Right renal pelvis (tissue), 4 donors: ENCODE measurements at places on chromosomes 3 and 15. TPM values are rescaled to one million over a fixed set of nuclear protein-coding genes. Genes with fewer than 3 reads are reported as not detected.

The GREM1 gene
- polyA plus RNA-seq = 0.21 TPM

The CCNB2 gene
- 41.1 TPM for polyA plus RNA-seq

The GOLGA6L6 gene
- polyA plus RNA-seq = not detected

The GUCA1C gene
- 0.26 TPM for polyA plus RNA-seq

The A4GNT gene
- 1.7 TPM for polyA plus RNA-seq

The HYAL2 gene
- 69.4 TPM for polyA plus RNA-seq

DNA sequence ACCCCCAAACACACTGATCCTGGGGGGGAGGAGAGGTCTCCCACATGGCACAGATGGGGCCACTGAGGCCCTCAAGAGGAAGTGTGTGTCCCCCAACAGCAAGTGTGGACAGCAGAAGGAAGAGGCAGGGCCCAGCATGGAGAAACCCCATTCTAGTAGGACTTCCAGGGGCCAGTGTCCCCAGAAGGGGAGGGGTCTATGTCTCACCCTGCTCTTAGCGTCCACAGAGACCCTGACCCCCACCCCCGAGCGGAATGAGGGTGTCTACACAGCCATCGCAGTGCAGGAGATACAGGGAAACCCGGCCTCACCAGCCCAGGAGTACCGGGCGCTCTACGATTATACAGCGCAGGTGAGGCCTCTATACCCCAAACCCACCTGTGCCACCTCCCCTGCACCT, 35.3 kb downstream of the TSPAN3 start:
- DNase-seq = no peak

GRCh38 chr3:140708815-140709214, 31.0 kb downstream of the TRIM42 start:
- no peak for DNase-seq

DNA sequence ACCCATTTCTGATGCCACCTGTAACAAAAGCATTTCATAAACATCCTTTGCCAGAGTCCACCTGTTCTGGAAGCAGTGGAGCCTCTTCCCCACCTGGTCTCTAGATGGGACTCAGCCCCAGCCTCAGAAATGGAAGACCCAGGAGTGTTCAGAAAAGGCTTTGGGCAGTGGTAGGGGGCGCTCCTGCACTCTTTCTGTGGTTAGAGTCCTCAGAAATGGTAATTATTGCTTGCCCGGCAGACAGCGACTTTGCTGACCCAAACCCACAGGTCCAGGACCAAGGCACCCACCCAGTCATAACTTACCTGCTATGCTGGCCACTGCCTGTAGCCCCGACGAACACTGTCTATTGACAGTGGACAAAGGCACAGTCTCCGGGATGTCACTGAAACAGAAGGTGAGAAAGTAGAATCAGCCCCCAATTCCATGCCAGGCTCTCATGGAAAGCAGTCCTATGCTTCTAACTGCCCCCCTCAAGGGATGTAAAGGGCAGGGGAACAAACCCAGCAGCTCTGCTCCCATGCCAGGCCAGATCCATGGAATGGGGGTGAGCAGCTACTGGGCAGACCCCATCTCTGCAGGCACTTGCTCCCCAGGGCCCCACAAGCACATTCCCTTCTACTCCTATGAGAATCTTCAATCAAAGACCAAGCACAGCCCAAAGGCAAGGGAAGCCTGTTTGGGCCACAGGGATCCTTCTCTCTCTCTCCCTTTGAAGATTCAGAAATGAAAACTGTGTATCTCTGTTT, 5.1 kb downstream of the ACAA1 start:
- DNase-seq = no peak

DNA sequence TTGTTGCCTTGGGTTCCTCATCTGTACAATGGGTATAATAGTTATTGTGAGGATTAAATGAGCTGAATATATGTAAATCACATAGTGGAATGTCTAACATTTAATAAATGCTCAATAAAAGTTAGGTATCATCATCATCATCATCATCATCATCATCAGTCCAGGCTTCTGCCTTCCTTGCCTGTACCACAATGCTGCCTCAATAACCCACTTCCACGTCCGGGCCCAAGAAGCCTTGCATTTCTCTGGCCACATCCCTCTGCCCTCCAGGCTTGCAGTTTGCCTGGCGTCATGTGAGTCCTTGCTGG, 137.4 kb downstream of the THSD4 start:
- no peak for DNase-seq
